ENCODE measurements at places on chromosomes 2 and 18.

- DNase-seq: no peak
These were observed 774.1 kb downstream of the METTL4 start for GRCh38 chr18:1797235-1797634.

- DNase-seq: no peak
These were observed 1.3 kb downstream of the HS1BP3 start for GRCh38 chr2:20649576-20649975.

- DNase-seq: no peak
These were observed 42.9 kb downstream of the FECH start for GRCh38 chr18:57543560-57543959.

GRCh38 chr2:54845514-54845913 is 122.1 kb downstream of the EML6 start:
- no peak for DNase-seq

DNA sequence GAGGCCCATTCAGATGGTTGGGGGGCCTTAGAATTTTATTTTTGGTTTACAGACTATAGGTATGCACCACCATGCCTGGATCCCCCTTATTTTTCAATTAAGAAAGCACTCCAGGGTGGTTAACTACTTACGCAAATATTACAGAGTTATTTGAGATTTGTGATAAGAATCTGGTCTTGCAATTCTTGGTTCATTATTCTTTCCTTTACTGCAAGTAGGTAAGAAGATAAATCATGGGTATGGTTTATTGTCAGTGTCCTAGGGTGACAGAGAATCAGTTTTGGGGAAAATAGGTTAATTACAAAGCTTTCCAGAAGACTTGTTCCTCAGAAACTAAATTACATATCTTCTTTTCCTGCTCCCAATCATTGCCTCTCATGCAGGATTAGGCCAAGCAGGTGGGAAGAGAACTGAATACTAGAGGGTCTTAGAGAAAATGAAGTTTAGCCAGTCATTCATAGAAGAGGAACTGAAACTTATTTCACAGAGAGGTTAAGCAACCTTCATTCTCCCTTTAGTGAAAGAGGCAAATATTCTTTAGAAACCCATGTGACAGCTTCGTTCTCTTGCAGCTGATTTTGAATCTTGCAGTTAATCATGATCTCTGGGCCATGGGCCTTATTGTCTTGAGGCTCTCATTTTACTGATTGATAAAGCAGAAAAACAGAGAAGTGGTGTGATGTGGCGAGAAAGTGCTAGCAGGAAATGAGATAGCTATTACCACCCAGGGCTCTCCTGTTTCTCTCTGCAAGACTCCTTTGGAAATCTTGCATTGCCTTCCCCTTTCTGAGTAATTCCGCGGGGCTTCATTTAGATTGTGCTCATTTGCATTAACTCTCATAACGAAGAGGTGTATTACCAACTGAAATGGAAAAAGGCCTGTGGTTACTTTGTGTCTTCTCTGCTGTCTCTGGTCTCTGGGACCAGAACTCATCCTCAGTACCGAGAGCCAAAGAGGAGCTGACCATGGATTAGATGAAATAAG is 44.8 kb upstream of the ARHGAP25 start:
- no peak for DNase-seq

GRCh38 chr2:40363231-40363630 is 88.7 kb downstream of the SLC8A1 start:
- DNase-seq: no peak

DNA sequence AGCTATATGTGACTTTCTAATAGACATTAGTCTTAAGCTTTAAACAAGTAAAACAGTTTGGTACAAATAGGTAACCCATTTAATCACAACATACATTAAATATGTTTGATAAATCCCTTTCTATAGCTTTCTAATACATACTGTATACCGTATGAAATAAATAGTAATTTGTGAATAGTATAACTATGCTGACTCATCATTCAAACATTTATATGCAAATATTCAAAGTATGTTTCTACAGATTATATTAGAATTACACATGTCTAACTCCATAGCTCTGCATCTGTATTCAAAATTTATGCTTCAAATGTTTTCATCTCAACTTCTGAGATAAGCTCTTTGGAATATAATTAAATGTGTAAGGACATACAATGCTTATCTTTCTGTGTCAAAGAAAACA is 142.7 kb upstream of the ZNF804A start:
- no peak for DNase-seq

DNA sequence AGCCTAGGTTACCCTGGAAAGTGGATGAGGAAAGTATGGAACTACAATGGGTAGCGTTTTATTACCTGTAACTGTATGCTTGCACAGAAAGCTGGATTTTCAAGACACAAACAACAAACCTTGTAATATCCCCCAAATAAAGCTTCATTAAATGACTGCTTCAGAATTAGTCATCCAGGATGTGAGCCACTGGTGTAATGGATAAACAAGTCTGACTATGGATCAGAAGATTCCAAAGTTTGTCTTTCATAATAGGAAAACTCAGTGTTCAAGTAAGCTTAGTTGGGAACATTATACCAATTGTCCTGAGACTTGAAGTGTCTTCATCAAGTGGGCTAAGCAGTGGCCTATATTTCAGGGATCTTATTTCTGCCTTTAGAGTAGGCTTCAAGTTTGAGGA is 518.8 kb downstream of the LRP1B start:
- no peak for DNase-seq

- peak; percentile 17 for DNase-seq
These were observed at the start of gene OTX1 for GRCh38 chr2:63050334-63051041. OTX1 (plus strand) TSS chr2:63050830; CDS start chr2:63052991, 2,161 bp downstream.

DNA sequence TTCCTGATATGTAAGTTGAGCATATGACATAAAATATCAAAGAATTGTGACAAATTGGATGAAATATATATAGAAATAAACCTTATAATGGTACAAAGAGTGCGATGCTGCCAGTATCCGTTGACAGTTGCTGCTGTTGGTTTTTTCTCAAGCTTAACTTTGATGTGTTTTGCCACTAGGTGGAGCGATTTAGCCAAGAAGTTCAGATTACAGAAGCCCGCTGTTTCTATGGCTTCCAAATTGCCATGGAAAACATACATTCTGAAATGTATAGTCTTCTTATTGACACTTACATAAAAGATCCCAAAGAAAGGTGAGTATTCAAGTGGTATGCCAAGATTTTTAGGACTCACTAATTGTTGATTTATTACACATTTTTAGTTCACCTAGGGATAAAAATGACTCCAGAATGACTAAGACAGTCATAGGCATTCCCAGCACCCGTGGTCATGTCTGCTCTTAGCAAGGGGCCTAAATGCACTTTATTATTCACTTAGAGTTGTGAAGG is 2.1 kb downstream of the RRM2 start:
- no peak for DNase-seq
